Activated CD4-positive, CD25-positive, alpha-beta regulatory T cell treated with anti-CD3 and anti-CD28 coated beads, Interleukin-2, amount 50 U/mL, for 24 hours (primary cell): ENCODE measurements at places on chromosomes 7 and 10.

GRCh38 chr7:36490419-36490830, 100.8 kb downstream of the ANLN start:
- ATAC-seq = no peak

DNA sequence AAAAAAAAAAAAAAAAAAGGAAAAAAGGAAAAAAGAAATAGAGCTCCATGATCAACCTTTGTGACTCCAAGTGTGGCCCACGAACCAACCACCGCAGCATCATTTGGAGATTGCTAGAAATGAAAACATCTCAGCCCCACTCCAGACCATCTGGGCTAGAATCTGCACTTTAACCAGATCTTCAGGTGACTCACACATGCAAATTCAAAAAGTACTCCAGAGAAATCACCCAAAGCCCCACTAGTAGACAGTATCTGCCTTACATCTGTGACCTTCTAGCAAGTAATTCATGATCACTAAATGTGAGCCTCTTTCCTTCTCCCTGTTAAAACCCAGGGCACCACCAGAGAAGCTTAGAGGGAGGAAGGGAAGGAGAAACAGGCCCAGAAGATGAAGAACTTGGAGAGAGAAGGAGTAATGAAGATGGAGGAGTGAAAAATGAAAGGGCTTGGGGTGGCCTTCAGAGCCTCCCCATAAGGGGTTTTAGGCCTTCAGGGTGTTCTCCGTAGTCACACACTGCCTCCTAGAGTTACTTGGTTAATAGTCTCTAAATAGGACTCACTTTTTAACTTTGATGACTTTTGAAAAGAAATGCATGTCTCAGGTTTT, 94.0 kb downstream of the SLC37A3 start:
- ATAC-seq = peak; percentile 85

DNA sequence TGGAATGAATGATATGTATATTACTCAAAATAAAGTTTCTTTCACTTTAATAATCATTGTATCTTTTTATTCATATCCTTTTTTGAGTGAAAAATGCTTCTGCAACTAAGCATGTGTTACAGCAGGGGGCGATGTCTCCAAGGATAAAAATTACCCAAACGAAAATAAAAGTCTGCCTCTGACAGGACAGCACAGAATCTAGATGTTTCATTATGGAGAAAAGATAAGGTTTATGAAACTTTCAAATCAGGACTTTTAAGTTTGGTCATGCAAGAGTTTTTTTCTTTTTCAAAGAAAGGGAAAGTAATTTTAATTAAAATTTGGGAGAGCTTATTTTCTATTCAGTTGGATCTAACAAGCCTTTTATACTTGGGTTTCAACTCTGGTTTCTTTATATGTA, 48.4 kb downstream of the TES start:
- peak; percentile 51 for ATAC-seq

DNA sequence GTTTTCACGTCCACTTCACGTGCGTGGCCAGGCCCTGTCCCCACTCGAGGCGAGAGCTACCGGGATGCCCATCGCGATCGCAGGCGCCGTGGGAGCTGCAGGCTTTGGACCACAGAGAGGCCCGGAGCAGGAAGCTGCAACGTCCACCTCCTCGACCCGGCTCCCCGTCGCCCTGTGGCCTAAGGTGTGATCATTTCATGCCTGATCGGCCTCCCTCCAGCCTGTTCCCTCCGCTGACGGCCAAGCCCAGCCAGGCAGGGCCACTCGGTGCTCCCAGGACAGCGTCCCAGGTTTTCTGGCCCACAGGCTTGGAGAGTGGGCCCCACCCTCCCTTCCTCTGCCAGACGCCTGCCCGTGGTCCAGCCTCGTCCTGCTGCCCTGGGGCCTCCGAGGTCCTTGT, 19.6 kb downstream of the KNDC1 start:
- ATAC-seq = no peak

DNA sequence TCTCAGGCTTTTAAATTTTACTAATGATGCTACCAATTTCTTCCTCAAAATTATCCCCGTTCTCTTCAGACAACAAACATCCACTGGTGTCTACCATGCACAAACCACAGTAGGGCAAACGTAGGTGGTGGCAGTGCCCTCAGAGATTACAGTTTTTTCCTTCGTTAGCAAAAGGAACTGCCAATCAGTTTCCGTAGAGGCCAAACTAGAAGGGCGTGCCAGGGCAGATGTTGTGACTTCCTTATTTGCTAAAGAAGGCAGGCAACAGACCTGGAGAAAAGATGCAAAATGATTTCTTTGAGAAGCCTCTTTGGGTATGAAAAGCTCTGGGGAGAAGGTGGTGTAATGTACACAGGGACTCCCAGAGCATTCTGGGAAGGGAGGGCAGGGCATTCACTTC, 7.6 kb upstream of the FAM180A start:
- no peak for ATAC-seq

DNA sequence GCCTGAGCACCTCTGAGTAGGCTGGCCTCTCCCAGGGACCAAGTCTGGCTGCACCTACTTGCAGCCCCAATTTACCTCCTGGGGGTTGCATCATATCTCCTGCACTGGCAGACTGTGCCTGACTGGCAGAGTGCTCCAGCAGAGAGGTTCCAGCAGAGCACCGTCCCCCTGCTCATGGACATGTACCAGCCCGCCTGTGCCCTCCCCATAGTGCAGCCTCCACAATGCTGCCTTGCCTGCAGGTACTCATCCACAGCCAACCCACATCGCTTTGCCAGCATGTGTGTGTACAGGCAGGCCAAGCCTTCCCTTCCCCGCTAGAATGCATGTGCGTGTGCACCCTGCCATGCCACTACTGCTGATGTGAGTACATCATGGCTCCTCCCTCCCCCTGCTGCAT, 105.5 kb upstream of the NPSR1 start:
- ATAC-seq = no peak

- ATAC-seq = no peak
Observed at GRCh38 chr10:22740180-22740579, 25.8 kb upstream of the PIP4K2A start.

DNA sequence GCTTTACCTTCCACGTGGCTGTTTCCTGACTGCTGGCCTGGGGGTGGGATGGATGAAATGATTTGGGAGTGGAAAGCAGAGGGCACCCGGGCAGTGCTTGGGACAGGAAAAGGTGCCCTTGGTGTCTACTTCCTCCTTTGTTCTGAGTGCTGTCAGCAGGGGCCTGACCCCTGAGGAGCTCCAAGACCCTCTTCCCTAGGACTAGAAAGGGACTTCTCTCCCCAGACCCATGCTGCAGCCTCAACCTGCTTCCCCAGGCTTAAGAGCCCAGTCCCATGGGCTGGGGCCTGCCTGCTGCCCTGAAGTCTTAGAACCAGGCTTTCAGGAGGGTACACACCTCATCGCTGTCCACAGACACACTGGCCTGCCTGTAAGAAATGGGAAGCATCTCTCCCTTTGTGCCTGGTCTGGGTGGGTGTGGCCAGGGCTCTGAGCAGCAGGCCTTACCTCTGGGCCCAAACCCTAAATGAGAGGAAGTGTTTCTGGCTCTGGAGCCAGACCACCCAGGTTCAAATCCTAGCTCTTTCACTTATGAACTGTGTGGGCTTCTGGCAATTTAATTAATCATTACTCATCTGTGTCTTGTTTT, 12.9 kb downstream of the CDH23 start:
- ATAC-seq = no peak

GRCh38 chr10:59536167-59537014, 173.3 kb downstream of the SLC16A9 start:
- no peak for ATAC-seq

DNA sequence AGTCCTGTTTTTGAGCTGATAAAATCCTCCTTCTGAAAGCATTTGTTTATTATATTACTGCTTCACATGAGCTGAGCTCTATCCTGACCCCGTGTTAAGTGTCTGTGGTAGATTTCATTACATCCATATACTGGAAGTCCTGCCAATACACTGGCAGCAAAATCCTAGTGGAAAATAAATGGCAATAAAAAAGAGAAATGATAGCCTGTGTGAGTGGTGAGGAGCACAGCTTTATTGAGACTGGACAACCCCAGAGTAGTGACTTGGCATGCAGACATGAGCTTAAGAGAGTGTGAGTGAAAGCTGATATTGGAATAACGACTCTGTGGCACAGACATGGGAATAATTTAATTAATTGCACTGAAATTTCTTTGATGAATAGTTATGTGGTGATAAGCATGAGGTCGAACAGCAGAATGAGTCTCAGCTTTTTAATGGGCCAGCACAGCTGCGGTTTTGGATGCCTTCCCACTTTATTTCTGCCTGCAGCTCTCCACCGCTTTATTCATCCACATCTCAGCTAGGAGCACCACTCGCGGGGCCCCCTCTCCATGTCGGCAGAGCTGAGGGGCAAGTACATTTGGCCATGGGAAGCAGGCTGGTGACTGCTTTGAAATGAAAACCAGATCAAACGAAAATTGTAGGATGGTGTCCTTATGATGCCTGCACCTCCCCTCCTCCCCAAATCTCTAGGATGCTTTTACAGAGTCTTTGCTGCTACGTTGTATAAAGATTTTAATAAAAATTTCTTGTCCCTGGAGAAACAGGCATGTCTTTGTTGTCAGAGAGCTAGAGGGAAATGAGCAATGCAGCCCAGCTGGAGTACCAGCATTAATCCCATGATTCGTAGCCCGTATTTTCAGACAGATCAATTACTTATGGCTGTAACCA, 494.3 kb downstream of the AUTS2 start:
- ATAC-seq = no peak

GRCh38 chr10:85168243-85168642, 839.9 kb downstream of the CCSER2 start:
- no peak for ATAC-seq

GRCh38 chr7:44222074-44222473, 21.3 kb downstream of the YKT6 start:
- ATAC-seq = no peak

- no peak for ATAC-seq
Observed at GRCh38 chr10:105042906-105043552, 401.9 kb downstream of the SORCS3 start.

DNA sequence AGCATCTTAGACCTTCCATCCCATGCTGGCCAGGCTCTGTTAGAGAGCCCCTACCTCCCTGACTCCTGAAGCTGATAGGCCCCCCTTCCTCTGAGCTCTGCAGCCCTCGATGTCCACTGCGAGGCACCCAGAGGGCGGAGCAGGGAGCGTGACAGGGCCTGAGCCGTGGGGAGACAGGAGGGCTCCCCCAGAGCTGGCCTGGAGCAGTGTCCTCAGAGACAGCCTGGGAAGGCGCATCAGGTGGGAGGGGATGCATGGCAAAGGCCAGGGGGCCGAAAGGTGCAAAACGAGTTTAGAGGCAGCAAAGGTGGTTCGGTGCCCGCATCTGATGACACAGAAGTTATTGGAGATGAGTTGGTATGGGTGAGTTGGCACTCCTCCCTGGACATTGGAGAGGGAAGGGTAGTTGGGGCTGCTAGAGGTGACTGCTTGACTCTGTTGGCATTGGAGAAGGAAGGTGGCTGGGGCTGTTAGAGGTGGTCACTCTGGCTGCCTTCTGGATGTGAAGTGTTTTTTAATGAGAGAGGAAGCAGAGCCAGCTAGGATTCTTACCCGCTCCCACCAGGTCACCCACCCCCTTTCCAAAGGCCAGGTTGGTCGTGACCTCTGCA, 53.1 kb downstream of the PRF1 start:
- no peak for ATAC-seq

- ATAC-seq = no peak
Observed at GRCh38 chr10:71116426-71116825, 95.9 kb upstream of the UNC5B start.

- ATAC-seq = no peak
Observed at GRCh38 chr10:71042216-71042615, 153.9 kb upstream of the PCBD1 start.
